ENCODE measurements at places on chromosomes 11 and 22.

GRCh38 chr11:69249311-69250185 is 44.4 kb upstream of the MYEOV start:
- no peak for DNase-seq

DNA sequence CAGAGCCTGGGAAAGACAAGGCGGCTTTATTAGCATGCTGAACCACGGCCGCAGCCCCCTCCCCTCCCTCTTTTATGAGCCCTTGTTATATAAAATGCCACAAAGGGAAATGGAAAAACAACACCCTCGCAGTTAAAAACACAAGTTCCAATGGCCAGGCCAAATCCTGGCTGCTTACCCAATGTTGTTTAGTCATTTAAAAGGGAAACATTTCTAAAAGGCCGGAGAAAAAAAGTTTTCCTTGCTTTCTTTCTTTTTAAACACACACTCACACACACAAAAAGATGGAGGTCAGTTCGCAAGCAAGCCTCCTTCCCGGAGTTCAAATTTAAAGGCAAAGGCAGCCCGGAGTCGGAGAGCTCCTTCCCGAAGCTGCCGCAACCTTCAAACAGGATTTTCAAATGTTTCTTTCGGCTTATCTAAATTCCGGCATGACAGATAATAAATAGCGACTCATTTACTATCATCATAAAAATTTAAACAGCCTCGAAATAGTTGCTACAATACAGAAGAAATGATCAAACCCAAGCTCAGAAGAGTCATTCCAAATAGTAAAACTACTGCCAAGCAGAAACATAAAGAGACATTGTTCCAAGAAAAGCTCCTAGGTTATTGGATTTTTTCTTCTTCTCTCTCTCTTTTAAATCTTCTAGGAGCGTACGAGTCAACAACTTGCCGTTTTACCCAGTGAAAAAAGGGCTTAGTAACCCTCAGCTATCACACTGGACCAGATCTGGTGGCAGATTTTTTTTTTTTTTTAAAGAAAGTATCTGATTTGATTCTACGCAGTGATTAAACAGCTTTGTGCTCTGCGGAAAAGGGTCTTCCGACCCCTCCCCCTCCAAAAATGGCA is 3.5 kb downstream of the PHF21B start:
- DNase-seq = no peak

- no peak for DNase-seq
These were observed 16.7 kb upstream of the SYT12 start for GRCh38 chr11:67006029-67006884.

GRCh38 chr11:92557879-92558278 is 333.3 kb downstream of the FAT3 start:
- DNase-seq = no peak

- DNase-seq = no peak
These were observed 66.4 kb upstream of the OLFML1 start for GRCh38 chr11:7418906-7419305.

GRCh38 chr11:9753021-9753420 is 89.1 kb downstream of the SWAP70 start:
- DNase-seq = no peak

DNA sequence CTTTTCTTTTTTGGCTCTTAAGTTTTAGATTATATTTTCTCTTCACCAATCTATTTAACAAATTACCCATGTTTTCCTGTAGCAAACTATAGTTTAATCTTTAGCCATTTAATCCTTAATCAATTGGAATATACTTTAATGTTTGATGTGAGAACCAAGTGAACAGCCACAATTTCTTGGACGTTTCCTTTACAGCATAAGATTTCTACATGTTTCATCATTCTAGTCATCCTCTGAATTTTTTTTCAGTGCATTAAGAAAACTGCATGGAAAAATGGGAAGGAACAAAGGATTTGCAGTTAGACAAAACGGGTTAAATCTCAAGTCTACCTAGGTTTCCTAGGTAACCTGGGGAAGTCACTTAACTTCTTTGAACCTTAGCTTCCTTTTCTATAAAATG is 507.1 kb upstream of the CCDC90B start:
- no peak for DNase-seq

DNA sequence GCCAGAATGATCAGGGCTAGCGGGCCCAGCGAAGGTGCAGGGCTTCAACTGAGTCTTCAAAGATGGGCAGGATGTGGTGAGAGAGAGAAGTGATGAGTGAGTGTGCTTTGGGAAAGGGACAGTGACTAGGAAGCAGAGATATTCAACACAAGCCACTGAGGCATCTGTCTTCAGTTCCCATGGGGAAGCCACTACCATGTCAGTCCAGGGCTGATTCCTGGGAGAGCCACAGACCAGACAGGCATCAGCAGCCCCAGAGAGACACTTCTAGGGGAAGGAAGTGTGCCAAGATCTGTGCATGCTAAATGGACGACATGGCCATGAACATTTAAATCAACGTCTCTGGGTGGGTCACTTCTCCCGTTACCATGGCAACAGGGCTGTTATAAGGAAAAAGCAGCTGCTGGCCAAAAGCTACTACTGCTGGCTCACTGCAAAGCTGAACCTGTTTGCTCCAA is 28.5 kb downstream of the P4HA3 start:
- DNase-seq = no peak

DNA sequence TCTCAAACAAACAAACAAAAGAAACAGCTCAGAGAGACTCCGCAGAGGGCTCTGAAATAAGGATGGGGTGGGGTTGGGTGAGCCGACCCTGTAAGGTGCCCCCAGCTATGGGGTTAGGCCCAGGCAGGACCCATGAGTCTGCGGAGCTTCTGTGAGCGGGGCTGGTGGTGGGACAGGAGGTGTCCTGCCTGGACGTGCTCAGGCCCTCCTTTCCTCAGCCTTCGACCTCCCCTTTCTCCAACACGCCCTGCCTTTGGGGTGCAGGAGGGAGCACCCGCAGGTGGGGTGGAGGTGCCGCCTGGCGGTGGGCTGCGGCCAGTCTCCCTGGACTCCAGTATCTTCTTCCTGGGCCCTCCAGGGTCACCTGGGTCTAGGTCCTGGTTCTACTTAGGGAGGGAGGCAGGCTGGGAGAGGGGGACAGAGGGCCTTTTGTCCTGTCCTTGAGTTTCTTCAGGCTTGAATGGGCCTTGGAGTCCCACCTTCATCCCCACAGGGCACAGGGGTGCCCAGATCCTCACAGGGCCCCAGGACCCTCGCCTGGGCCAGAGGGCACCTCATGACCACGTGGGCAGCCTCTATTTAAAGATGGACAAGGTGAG is 12.3 kb downstream of the PRR33 start:
- DNase-seq = no peak

DNA sequence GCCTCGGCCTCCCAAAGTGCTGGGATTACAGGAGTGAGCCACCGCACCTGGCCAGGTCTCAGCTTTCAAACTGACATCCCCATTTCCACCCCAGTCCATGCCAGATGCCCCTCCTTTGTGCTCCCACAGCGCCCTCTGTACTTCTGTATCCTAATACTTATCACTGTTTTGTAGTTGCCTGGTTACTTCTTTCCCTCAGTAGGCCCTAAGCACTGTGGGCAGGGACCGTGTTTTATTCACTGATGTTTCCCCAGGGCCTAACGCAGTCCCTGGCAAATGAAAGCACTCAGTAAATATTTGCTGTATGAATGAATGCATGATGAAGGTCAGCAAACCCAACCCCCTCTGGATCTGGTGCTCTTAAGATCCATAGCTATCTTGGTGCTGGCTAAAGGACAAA is 2.2 kb upstream of the TRIM3 start:
- no peak for DNase-seq

- DNase-seq = no peak
These were observed 33.0 kb upstream of the MN1 start for GRCh38 chr22:27834364-27835185.

DNA sequence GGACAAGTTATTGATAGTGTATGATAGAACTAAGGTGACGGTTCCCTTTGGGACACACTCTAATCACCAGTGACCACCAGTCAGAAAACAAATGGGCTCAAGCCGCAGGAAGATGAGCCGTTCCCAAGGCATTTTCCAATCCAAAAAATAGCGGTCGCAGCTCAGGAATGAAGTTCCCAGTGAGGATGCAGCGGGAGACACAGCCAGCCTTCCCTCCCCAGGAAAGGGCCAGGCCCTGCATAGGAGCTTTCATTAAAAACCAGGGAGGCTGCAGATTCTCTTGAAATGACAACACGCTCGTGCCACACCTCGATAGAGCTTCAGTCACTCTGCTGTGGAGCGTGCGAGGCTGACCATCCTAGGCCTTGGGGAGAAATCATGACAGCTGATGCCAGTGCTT is 65.8 kb upstream of the WNT7B start:
- DNase-seq = no peak

DNA sequence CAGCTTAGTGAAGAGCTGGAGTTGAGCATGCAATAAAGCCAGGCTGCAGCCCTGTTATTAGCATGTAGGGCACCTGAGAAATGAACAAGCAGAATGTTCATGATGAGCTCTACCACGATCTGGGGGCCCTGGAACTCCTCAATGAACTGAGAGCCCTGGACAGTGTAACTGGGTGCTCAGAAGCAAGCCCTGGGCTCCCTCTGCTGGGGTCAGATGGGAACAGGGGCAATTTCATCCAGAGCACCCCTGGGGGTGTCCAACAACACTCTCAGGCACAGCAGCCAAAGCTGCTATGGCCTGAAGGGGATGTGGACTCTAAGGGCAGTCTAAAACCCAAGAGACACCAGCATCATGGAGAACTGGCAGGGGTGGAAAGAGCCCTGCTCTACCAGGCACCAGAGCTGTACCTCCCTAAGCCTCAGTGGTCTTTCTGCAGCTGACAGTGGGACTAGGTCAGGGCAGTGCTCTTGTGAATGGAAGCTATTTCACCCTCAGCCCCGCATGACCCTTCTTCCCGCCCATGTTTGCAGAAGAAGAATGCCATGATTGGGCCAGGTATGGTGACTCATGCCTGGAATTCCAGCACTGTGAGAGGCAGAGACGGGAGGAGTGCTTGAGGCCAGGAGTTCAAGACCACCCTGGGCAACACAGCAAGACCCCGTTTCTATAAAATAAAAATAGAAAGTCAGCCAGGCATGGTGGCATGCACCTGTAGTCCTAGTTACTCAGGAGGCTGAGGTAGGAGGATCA is 28.9 kb downstream of the THOC5 start:
- DNase-seq = peak; percentile 54

GRCh38 chr11:100889758-100890157 is 202.7 kb downstream of the ARHGAP42 start:
- no peak for DNase-seq

DNA sequence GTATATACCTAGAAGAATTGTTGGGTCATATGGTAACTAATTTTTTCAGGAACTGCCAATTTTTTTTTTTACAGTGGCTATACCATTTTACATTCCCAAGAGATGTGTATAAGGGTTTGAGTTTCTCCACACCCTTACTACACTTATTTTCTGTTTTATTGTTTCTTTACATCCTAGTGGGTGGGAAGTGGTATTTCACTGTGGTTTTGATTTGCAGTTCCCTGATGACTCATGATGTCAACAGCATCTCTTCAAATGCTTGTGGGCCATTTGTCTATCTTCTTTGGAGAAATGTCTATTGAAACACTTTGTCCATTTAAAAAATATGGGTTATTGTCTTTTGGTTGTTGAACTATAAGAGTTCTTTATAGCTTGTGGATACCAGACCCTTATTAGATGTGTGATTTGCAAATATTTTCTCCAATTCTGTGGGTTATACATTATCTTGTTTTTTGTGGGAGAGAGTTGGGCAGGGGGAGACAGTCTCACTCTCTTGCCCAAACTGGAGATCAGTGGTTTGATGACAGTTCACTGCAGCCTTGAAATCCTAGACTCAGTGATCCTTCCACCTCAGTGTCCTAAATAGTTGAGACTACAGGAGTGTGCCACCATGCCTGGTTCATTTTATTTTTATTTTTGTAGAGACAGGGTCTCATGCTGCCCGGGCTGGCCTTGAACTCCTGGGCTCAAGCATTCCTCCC is 30.3 kb upstream of the PISD start:
- DNase-seq = no peak

DNA sequence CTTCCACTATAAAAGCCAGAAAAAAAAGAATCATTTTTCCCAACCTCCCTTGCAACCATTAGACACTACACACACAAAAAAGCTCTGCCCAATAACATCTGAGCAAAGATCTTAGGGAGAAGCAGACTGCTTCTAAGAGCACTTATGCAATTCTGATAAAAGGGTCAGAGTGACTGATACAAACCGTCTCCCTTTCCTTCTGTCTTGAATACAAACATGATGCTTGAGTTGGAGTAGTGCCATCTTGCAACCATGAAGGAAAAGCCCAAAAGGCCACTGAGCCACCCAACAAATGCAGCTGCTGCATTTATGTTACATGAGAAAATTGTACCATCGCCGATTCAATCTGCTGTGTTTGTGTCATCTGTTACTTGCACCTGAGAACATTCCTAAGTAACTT is 47.6 kb upstream of the EED start:
- no peak for DNase-seq

GRCh38 chr11:73866586-73866996 is 10.1 kb downstream of the COA4 start:
- DNase-seq = no peak

- DNase-seq = no peak
These were observed 110.8 kb downstream of the KCNQ1OT1 start for GRCh38 chr11:2588809-2589537.

GRCh38 chr11:2296913-2297622 is 4.7 kb downstream of the C11orf21 start:
- DNase-seq = no peak

Measured in ecto neural progenitor cell (in vitro differentiated cells).